ENCODE measurements at places on chromosomes 7 and 10.

- DNase-seq, result no peak
These were observed 5.9 kb upstream of the LDB3 start for GRCh38 chr10:86662186-86663045.

GRCh38 chr10:114908896-114909295 lies 29.1 kb upstream of the TRUB1 start:
- no peak for DNase-seq

GRCh38 chr7:30826181-30826580 lies 55.0 kb downstream of the MINDY4 start:
- DNase-seq, result no peak

DNA sequence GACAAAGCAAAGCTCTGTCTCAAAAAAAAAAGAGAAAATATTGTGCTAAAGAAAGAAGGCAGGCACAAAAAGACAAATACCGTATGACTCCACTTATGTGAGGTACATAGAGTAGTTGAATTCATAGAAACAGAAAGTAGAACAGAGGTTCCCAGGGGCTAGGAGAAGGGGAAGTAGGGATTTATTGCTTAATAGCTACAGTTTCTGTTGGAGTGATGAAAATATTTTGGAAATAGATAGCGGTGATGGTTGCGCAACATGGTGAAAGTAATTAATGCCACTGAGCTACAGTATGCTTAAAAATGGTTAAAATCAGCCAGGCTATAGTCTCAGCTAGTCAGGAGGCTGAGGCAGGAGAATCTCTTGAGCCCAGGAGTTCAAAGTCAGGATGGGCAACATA lies 18.5 kb upstream of the NPFFR1 start:
- DNase-seq, result peak; percentile 75

GRCh38 chr10:8296090-8296733 lies 241.7 kb downstream of the GATA3 start:
- DNase-seq, result no peak

GRCh38 chr10:84256510-84257342 lies 11.9 kb downstream of the RGR start:
- DNase-seq, result peak; percentile 13

DNA sequence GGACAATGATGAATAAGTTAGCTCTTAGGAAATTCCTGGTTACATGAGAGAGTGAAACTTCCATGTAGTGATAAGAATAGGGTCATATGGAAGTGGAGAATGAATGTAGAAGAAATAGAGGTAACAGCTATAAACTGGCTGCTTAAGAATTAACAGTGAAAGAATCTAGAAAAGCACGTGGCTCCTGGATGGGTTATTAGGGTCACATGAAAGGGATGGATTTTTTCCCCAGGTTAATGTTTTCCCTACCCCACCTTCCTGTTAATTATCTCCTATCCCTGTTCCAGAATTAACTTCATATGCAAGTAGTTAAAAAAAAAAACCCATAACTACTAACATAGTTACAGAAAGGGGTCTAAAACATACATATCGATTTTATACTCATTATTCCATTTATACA lies 58.0 kb downstream of the ANKIB1 start:
- no peak for DNase-seq

GRCh38 chr7:47635091-47636080 lies 53.5 kb upstream of the TNS3 start:
- DNase-seq, result no peak

GRCh38 chr10:56139405-56139804 lies 221.7 kb downstream of the ZWINT start:
- no peak for DNase-seq

- no peak for DNase-seq
These were observed 47.6 kb upstream of the ZPBP start for GRCh38 chr7:50140688-50141087.

DNA sequence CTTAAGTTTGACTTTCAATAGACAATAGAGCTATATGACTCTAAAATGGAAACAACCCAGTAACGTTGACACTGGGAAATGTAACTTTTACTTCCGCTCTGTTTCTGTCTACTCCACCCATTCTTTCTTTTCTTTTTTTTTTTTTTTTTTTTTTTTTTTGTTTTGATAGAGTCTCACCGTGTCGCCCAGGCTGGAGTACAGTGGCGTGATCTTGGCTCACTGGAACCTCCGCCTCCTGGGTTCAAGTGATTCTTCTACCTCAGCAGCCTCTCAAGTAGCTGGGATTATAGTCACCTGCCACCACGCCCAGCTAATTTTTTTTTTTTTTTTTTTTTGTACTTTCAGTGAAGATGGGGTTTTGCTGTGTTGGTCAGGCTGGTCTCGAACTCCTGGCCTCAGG lies 13.9 kb downstream of the PRSS2 start:
- DNase-seq, result no peak

- DNase-seq, result peak; percentile 51
These were observed 16.0 kb upstream of the SLC29A3 start for GRCh38 chr10:71302874-71303568.

GRCh38 chr7:47248797-47249196 lies 333.1 kb downstream of the TNS3 start:
- no peak for DNase-seq

- no peak for DNase-seq
These were observed 23.3 kb downstream of the ANKRD22 start for GRCh38 chr10:88828310-88828709.

DNA sequence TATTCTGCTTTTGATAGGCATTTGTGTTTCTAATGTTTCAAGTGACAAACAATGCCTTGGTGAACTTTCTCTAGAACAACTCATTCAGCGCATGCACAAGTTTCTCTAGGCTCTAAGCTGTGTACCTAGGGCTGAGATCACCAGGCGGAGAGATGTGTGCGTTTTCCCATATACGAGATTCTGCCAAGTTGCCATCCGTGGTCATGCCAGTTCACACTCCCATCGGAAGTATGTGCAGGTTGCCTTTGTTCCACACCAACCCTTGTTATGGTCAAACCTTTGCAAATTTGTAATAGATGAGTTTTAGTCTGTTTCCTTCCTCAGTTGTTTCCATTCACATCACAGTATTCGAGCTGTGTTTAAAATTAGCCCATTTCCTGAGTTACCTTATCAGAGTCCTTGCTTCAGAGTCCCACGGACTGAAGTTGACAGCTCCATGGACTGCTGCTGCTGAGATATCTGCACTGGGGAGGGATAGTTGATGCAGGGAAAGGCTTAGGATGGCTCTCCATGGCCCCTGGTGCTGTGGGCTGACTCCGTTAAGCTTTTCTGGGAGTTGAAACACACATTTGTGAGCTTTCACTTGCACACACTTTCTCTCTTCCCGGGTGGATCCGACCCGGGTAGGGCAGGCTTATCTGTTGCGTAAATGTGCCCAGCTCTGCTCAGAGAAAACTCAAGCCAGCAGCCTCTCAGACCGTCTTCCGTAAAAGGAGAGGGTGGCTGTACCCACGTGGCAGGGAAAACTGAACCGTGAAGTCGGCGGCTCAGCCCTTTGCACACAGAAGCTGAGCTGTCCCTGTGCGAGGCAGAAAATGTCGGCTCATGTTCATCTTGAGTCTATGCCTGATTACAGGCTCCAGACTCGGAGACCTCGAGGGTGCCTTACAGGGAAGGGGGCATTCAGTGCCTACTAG lies 49.4 kb downstream of the HK1 start:
- peak; percentile 92 for DNase-seq

- DNase-seq, result no peak
These were observed 136.9 kb downstream of the KCNMA1 start for GRCh38 chr10:77500754-77501151.

- no peak for DNase-seq
These were observed 33.8 kb upstream of the SMKR1 start for GRCh38 chr7:129468547-129468946.

DNA sequence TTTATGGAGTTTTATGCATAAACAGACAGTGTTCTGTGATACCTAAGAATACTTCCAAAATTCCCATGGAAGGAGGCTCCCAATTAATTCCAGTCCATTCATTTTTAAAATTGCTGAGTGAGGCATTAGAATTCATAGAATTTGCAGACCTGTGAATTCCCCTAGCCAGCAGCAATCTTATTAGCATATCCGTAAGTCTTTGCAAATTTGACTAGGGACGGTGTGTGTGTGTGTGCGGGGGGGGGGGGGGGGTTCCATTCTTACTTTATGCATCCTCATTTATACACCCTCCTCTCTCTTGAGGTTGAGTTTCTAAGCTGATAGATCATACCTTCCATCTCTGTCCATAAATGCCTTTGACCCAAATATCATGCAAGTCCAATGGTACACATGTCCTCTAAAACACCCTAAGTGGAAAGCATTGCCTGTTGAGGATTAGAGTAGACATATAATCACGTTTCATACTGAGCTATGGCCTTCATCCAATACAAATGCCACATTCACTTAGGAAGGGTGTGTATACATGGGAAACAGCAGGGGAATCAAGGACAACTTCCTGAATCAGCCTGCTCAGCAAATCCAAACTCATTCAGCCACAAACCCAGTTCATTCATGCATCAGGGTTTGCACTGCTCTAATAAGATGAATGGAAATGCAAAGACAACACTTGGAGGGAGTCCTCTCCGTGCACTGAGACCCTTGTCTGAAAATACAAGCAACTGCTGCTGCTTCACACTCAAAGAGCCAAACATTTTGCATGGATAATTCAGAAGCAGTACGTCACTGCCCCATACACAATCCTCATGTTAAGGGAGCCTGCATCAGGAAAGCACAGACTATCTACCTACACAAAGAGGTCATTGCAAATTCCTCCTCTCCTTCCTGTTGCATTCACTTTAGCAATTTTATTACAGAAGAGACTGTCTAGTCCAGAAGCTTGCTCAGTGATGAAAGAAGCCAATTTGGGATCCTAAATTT lies 350.8 kb downstream of the KCNMA1 start:
- DNase-seq, result no peak

- no peak for DNase-seq
These were observed 111.0 kb downstream of the FOXL3 start for GRCh38 chr7:400901-401485.

GRCh38 chr10:73862011-73862410 lies 12.3 kb downstream of the CAMK2G start:
- DNase-seq, result peak; percentile 79

DNA sequence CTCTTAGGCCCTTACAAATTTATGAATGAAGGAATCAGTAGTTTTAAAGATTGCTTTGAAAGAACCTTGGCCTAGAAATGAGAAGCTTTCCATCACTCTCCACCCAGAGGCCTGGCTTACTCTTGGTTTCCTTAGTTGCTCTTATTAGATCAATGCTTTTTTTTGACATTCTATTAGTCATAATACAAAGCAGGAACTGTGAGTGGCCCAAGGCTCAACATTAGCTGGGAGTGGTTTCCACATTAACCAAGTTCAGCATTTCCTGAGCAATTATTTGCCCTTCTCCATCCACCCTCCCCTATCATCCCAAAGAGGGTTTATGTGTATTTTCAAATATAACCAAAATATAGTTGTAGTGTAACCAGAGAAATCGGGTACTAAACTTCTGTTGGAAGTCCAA lies 103.4 kb upstream of the FAM204A start:
- DNase-seq, result peak; percentile 16

- DNase-seq, result no peak
These were observed 272.3 kb upstream of the PLPP4 start for GRCh38 chr10:120184547-120185337.

GRCh38 chr7:99210265-99210970 lies 2.5 kb upstream of the KPNA7 start:
- peak; percentile 49 for DNase-seq

- DNase-seq, result no peak
These were observed 31.4 kb upstream of the DLX6 start for GRCh38 chr7:96973986-96974385.

- DNase-seq, result no peak
These were observed 303.4 kb downstream of the RPS24 start for GRCh38 chr10:78337016-78337415.

- DNase-seq, result no peak
These were observed 574.6 kb upstream of the GALNT17 start for GRCh38 chr7:70557338-70557737.

DNA sequence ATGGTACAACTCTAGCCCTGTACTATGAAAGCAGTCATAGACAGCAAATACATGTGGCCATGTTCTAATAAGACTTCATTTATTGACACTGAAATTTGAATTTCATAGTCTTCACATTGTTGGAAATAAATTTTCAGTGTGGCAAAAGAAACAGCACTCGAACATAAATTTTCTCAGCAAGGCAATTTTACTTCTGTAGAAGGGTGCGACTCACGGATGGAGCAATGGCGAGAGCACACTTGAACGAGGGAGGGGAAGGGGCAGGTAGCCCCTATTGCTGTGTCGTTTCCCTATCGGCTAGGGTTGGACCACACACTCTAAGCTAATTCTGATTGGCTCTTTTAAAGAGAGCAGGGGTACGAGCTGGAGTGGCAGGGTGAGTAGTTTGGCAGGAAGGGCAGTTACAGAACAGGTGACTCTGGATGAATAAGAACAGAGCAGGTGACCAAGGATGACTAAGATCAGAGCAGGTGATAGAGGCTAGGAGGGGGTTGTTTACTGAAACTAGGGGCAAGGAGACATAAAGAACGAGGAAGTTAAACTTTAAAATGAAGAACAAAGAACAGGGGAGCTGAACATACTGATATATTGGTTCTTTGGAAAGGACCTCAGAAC lies 52.0 kb downstream of the LRRC4 start:
- DNase-seq, result no peak

GRCh38 chr7:121023683-121024511 lies 35.4 kb downstream of the CPED1 start:
- DNase-seq, result no peak

DNA sequence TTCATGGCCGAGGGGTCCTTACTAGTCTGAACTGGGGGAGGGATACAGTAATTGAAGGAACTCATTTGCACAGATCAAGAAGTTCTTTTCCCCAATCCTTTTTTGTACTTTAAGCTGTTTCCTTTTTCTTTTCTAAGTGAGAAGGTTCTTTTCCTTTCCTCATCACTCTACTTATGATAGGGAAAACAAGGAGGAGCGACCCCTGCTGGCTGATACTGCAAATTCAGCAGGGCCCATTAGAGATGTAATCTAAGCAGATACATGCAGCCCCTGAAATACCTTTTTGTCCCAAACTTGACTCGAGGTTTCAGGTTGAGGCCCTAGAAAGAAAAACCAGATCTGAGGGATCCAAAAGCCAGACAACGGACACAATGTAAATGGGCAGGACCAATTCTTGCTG lies 305.5 kb downstream of the DNAJB9 start:
- DNase-seq, result no peak

DNA sequence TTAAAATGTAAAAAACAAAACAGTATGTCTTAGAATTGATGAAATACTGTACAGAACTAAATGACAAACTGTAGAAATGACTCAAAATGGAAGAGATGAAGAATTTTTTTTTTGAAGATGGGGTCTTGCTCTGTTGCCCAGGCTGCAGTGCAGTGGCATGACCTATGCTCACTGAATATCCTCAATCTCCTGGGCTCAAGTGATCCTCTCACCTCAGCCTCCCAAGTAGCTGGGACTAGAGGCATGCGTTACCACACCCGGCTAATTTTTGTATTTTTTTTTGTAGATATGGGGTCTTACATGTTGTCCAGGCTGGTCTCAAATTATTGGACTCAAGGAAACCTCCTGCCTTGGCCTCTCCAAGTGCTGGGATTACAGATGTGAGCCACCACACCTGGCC lies 36.5 kb downstream of the ATAD1 start:
- no peak for DNase-seq

GRCh38 chr10:58781873-58782488 lies 269.3 kb downstream of the BICC1 start:
- peak; percentile 57 for DNase-seq

GRCh38 chr7:92527300-92528187 lies 776 bp downstream of the PEX1 start:
- peak; percentile 42 for DNase-seq

- DNase-seq, result no peak
These were observed 30.1 kb downstream of the LRRC17 start for GRCh38 chr7:102942868-102943267.
